Fibroblast of skin of abdomen (primary cell): ENCODE measurements at places on chromosomes 2 and 18.

- DNase-seq, result peak; percentile 48
These were observed 176.7 kb downstream of the GLI2 start for GRCh38 chr2:120912101-120912985.

DNA sequence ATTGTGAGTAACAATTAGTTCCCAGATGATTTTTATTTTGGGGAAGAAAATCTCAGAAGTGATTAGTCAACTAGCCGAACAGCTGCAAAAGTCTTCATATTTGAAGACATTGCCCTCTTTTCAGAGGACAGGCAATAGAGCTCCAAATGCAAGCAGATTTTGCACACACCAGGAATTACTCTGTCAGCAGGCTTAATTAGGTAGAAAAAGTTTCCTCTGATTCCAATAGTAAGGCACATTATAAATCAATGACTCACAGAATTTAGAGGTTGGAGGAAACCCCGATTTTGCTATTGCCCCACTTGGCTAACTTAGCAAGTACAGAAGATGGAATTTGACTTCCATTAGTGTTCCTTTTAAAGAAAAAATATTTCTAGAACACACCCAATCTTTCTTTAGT is 30.7 kb upstream of the SCN1A start:
- peak; percentile 68 for DNase-seq

- no peak for DNase-seq
These were observed 43.2 kb downstream of the TSHZ1 start for GRCh38 chr18:75253784-75254183.

DNA sequence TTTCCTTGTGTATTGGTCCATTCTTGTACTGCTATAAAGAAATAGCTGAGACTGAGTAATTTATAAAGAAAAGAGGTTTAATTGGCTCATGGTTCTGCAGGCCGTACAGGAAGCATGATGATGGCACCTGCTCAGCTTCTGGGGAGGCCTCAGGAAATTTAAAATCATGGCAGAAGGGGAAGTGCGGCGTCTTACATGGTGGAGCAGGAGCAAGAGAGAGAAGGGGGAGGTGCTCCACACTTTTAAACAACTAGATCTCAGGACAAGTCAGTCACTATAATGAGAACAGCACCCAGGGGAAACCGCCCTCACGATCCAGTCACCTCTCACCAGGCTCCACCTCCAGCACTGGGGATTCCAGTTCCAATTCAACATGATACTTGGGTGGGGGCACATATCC is 54.3 kb downstream of the MSH2 start:
- no peak for DNase-seq

DNA sequence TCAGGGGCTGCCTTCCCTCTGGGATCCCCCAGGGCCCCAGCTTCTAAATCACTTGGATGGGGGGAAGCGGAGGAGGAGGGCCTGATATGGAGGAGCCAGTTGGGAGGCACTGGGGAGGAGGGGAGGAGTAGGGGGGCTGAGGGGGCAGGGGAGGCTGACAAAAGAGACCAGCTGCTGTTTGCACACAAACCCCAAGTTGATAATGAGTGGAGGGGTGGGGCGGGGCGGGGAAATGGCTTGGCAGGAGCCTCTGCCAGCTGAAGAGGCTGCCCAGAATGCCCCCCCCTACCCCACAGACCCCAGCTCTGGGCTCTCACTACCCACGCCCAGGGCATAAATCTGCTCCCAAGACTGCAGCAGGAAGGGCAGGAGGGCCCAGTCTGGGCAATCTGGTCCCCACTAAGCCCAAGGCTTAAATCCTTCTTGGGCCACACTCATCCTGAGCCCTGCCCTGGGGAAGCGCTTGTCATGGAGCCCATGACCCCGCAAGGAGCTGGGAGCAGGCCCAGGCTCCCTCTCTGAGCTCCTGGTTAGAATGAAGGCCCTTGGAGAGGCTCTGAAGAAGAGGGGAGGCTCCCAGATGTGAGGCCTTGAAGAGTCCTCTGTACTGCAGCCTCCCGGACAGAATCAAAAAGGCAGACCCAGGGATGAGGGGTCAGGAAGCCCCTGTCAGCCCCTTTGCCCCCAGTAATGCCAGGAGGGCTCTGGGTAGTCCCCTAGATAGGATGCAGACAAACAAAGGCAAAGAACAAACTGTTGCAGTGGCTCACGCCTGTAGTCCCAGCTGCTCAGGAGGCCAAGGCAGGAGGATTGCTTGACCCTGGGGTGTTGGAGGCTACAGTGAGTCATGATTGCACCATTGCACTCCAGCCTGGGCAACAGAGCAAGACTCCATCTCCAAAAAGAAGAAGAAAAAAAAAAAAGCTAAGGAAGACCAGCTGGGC is 24.8 kb upstream of the PTMA start:
- no peak for DNase-seq

GRCh38 chr2:226798422-226799210 is 1.0 kb downstream of the IRS1 start:
- DNase-seq, result peak; percentile 65

GRCh38 chr2:106165029-106165428 is 29.1 kb downstream of the UXS1 start:
- DNase-seq, result no peak

- peak; percentile 92 for DNase-seq
These were observed 254.0 kb upstream of the RBMS1 start for GRCh38 chr2:160747501-160748170.

- DNase-seq, result peak; percentile 79
These were observed 388 bp downstream of the DTNA start for GRCh38 chr18:34710458-34710914.

GRCh38 chr18:47501946-47502345 is 250.5 kb upstream of the SKOR2 start:
- peak; percentile 12 for DNase-seq

DNA sequence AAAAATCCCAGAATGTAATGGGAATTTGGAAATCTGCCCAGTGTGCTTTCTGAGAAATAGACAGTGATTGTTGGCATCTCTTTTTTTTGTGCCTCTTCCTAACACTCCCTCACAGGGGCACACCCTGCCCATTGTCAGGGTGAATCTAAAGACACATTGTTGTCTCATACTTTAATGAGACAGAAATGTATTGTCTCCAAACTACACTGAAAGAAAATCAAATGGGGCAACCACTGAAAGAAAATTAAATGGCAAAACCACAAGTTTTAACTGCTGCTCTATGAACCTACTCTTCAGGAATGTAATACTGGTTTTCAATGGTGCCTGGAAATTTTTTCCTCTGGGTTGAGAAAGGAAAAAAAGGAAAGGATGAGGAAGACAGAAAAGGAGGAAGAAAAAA is 43.2 kb upstream of the GLS start:
- peak; percentile 76 for DNase-seq

- no peak for DNase-seq
These were observed 1064.5 kb upstream of the DDX18 start for GRCh38 chr2:116749994-116750393.

GRCh38 chr18:56522816-56523215 is 115.6 kb downstream of the TXNL1 start:
- peak; percentile 37 for DNase-seq

DNA sequence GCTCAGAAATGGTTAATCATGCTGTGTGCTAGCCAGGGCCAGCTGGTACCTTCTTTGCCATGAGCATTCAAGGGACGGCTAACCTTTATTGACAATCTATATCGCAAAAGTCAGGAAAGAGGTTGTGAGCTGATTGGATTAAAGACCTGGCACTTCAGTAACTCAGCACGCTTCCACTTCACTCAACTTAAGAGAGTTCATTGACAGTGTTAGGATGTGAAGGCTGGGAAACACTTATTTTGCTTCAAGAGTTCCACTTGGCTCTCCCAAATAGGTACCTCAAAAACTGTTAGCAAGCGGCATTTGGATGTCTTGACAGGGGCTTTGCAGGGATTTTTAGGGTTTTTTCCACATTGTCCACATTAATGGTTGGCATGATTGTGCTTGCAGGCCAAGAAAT is 25.1 kb upstream of the TXNDC2 start:
- DNase-seq, result no peak

GRCh38 chr18:77039196-77040130 is 93.1 kb downstream of the MBP start:
- DNase-seq, result no peak

GRCh38 chr2:132703396-132703795 is 33.4 kb upstream of the LYPD1 start:
- no peak for DNase-seq
